ENCODE measurements at places on chromosomes 5 and 9.

GRCh38 chr9:16105168-16106020 is 552.6 kb downstream of the CCDC171 start:
- no peak overlapping the region for H3K4me3 ChIP-seq
- H3K27ac ChIP-seq: no peak overlapping the region
- no peaks in the 10 kb centered on the region for H3K27me3 ChIP-seq
- DNase-seq: no peak
- H3K4me1 ChIP-seq: no peaks in the 10 kb centered on the region

- no peaks in the 10 kb centered on the region for H3K36me3 ChIP-seq
- H3K27ac ChIP-seq: no peak overlapping the region
- no peak for DNase-seq
- H3K4me1 ChIP-seq: peaks cover 7% of the 10 kb centered on the region
- H3K4me3 ChIP-seq: no peak overlapping the region
Measured at GRCh38 chr9:134442085-134442474, 115.8 kb downstream of the RXRA start.

DNA sequence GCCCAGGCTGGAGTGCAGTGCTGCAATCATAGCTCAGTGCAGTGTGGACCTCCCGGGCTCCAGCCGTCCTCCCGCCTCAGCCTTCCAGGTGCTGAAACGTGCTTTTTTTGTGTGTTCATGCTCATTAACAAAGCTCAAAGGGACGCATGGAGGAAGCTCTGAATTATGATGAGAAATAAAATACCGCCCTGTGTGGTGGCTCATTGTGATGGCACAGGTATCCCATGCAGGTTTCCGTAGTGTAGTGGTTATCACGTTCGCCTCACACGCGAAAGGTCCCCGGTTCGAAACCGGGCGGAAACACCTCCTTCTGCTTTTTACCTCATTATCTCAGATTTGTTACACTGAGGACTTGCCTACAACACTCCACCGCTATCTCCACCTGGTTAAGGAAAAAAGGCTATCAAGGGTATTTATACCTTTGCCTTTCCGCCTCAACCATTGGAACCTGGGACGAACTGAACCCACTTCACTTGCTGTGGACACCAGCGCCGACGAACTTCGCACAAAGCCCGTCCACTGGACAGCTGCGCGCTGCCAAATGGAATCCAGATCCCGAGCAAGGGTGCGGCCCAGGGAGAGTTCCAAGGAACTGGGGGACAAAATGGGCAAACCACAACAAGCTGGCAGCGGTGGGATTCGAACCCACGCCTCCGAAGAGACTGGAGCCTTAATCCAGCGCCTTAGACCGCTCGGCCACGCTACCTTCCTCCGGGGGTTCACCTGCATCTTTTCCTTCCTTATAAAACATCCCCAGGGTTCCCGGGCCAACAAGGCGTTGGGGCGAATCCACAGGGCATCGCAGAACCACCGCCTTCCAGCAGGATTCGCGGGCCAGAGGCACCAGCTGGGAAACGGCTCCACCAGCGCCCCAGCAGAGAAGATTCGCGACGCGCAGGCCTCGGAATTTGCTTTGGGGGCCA is 26.3 kb downstream of the OR2V2 start:
- peaks cover 56% of the 10 kb centered on the region for H3K27me3 ChIP-seq
- DNase-seq: peak; percentile 75
- H3K36me3 ChIP-seq: peaks cover 9% of the 10 kb centered on the region
- H3K4me1 ChIP-seq: peaks cover 57% of the 10 kb centered on the region
- H3K27ac ChIP-seq: peak overlapping the region; percentile 99
- peak overlapping the region; percentile 96 for H3K4me3 ChIP-seq

DNA sequence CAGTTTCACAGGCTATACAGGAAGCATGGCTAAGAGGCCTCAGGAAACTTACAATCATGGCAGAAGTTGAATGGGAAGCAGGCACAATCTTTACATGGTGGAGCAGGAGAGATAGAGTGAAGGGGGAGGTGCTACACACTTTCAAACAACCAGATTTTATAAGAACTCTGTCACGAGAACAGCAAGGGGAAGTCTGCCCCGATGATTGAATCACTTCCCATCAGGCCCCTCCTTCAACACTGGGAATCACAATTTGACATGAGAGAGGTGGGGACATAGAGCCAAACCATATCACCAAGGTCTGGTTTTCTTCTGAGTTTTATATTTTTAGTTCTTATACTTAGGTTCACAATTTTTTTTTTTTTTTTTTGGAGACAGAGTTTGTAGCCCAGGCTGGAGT is 16.1 kb downstream of the ZCCHC9 start:
- DNase-seq: no peak
- no peak overlapping the region for H3K27ac ChIP-seq
- H3K4me3 ChIP-seq: no peak overlapping the region
- peaks cover 1% of the 10 kb centered on the region for H3K4me1 ChIP-seq
- no peaks in the 10 kb centered on the region for H3K27me3 ChIP-seq

- H3K27me3 ChIP-seq: no peaks in the 10 kb centered on the region
- peaks cover 34% of the 10 kb centered on the region for H3K4me1 ChIP-seq
- peak overlapping the region; percentile 69 for H3K4me3 ChIP-seq
- peaks cover 3% of the 10 kb centered on the region for H3K36me3 ChIP-seq
- H3K27ac ChIP-seq: peak overlapping the region; percentile 77
- no peak for DNase-seq
Measured at GRCh38 chr5:151238303-151238741, 14.4 kb upstream of the CCDC69 start.

- H3K27me3 ChIP-seq: peaks cover 73% of the 10 kb centered on the region
- H3K4me1 ChIP-seq: no peaks in the 10 kb centered on the region
- no peaks in the 10 kb centered on the region for H3K36me3 ChIP-seq
- no peak overlapping the region for H3K27ac ChIP-seq
- H3K4me3 ChIP-seq: no peak overlapping the region
- DNase-seq: no peak
Measured at GRCh38 chr9:115115117-115115880, 2.7 kb downstream of the TNC start.

DNA sequence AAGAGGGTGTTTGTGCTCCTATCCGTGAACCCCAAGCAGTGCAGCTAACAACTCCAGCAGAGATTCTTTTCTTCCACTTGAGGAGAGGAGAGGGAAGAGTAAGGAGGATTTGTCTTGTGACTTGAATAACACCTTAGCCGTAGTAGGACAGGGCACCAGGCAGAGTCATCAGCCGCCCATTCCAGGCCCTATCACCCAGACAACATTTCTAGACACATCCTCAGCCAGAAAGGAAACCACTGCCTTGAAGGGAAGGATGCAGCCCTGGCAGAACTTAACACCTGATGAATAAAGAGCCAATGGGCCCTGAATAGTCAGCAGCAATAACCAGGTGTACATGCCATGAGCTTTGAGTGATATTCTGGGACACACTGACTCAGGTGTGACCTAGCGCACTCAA is 1013.0 kb upstream of the COX7C start:
- no peaks in the 10 kb centered on the region for H3K27me3 ChIP-seq
- H3K4me3 ChIP-seq: no peak overlapping the region
- no peaks in the 10 kb centered on the region for H3K36me3 ChIP-seq

DNA sequence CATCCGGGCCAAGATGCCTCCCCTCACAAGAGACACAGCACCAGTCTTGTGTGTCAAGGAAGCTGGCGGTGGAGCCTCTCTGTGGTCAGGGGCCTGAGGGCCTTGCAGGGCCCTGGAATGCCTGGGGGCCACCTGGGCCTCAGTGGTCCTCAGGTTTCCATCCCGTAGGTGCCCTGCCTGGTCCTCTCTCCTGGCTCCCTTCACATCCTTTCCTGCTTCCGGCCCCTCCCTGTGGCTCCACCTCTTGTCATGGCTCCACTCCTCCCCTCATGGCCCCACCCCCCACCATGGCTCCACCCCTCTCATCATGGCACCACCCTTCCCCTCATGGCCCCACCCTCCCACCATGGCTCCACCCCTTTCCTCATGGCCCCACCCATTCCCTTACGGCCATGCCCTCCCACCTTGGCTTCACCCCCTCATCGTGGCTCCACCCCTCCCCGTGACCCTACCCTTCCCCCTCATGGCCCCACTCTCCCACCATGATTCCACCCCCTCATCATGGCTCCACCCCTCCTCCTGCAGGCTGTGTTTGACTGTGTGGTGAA is 175.8 kb downstream of the CACNA1B start:
- H3K36me3 ChIP-seq: no peaks in the 10 kb centered on the region
- no peaks in the 10 kb centered on the region for H3K4me1 ChIP-seq
- no peak overlapping the region for H3K4me3 ChIP-seq
- DNase-seq: no peak
- peaks cover 14% of the 10 kb centered on the region for H3K27me3 ChIP-seq

DNA sequence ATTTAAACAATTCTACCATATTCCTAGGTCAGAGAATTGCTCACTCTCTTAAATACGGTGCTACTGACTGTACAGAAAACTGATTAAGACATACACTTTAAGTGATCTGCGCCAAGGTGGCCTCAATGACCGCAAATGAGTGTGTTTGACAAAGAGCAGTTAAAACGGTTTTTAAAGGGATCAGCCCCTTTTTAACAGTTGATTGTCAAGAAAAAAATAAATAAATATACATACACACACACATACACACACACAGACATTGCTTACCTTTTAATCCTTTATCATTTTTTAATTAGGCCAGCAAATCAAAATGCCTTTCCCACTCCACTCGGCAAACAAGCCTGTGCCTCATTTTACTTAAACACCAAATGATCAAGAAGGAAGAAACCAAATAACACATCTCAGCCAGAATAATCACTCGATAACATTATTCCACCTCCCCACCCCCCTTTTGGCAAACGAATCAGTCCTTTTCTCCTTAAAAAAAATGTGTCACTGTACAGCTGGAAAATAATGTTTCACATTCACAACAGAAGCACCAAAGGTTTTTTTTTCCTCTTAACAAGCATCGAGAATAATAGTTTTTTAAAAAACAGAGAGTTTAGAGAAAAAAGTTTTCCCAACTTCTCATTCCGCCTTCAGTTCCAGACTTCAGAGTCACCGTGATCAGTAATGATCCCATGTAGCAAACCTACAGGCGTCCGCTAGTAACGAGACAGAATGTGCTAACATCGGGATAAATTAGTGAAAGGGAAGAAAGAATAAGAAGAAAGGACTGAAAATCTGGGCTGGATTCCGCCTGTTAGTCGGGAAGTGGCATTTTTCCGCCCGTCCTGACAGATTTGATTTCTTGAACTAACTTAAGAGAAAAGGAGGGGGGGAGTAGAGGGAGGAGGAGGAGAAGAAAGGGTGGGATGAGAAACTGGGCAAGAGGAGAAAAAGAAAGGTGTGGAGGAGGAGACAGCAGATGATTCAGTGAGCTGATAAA is at the start of gene ZNF608:
ZNF608 (minus strand) TSS at position 712 of the 988 bp plus-strand sequence. CDS start 1,650 bp downstream, outside the sequence.
- H3K27ac ChIP-seq: no peak within 1 kb of the TSS
- H3K4me3 ChIP-seq: peak within 1 kb of the TSS; percentile 68
- no peaks in the 10 kb centered on the region for H3K36me3 ChIP-seq
- H3K27me3 ChIP-seq: peaks cover 8% of the 10 kb centered on the region

- peak overlapping the region; percentile 75 for H3K27ac ChIP-seq
- peaks cover 10% of the 10 kb centered on the region for H3K4me1 ChIP-seq
- peak; percentile 89 for DNase-seq
Measured at GRCh38 chr5:179559284-179560252, 9.2 kb downstream of the RUFY1 start.

DNA sequence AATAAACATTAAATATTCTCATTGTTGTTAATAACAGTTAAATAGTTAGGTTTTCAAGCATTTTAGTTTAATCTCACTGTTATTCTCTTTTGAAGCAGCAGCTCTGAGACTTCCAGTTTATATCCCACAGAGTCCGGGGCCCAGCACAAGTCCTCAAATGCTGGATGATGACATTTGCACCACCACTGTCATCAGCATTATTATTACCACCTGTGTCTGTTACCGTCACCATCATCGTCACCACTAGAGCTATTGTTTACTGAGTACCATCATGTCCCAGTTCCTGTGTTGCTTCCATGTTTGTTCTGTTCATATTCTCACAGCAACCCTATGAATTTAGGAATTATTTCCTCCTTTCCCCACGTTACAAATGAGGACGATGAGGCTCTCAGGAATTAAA is 169.2 kb upstream of the NR3C1 start:
- no peak overlapping the region for H3K27ac ChIP-seq
- H3K36me3 ChIP-seq: no peaks in the 10 kb centered on the region
- no peaks in the 10 kb centered on the region for H3K27me3 ChIP-seq
- DNase-seq: no peak
- H3K4me1 ChIP-seq: no peaks in the 10 kb centered on the region

DNA sequence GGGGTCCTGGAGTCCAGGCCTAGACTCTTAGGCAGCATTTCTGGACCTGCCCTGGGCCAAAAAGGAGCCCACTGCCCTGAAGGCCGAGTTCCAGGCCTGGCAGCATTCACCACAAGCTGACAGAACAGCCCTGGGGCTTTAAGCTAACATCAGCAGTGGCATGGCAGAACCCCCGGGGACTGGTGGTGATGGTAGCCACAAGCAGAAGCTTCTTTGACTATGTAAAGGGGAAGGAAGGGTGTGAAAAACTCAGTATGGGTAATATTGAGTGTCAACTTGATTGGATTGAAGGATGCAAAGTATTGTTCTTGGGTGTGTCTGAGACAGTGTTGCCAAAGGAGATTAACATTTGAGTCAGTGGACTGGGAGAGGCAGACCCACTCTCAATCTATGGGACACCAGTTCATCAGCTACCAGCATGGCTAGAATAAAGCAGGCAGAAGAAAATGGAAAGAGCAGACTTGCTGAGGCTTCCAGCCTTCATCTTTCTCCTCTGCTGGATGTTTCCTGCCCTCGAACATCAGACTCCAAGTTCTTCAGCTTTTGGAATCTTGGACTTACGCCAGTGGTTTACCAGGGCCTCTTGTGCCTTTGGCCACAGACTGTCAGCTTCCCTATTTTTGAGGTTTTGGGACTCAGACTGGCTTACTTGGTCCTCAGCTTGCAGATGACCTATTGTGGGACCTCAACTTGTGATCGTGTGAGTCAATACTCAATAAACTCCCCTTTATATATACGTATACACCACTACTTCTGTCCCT is 661.0 kb upstream of the C9orf72 start:
- H3K27ac ChIP-seq: no peak overlapping the region
- H3K4me3 ChIP-seq: no peak overlapping the region
- DNase-seq: no peak
- no peaks in the 10 kb centered on the region for H3K36me3 ChIP-seq
- no peaks in the 10 kb centered on the region for H3K4me1 ChIP-seq

DNA sequence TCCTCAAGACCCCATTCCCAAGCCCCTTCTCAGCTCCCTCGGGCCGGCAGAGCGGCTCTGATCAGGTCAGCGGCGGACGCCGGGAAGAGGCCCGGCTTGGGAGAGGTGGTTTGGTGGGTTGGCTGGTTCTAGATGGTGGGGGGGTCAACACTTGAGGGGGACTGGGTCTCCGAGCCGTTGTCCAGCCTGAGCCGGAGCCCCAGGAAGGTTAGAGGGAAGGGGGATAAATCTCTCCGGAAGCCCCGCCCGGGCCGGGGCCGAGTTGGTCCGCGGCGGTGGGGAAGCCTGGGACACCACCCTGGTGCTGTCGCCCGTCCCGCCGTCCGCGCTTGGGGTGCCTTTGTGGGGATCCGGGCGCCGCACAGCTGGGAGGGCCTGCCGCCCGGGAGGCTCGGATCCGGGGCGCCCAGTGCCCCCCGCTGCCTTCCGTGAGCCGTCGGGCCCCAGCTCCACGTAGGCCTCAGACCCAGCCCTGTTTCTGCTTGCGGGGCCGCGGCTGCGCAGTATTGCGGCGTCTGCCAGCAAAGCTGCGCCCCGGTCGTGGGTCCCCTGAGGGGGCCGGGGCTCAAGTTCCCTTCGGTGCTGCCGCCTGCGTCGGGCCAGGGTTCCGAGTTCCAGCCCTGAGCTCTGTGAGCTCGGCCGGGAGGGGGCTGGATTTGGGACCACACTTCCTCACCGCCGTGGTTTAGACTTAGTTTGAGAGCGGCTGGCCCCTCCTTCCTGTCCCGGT is 542 bp upstream of the TRIM52 start:
- H3K27me3 ChIP-seq: no peaks in the 10 kb centered on the region
- H3K36me3 ChIP-seq: peaks cover 31% of the 10 kb centered on the region
- DNase-seq: peak; percentile 77

GRCh38 chr5:130502702-130503101 is 598.4 kb downstream of the CHSY3 start:
- H3K27me3 ChIP-seq: no peaks in the 10 kb centered on the region
- no peaks in the 10 kb centered on the region for H3K36me3 ChIP-seq
- H3K4me1 ChIP-seq: no peaks in the 10 kb centered on the region
- H3K27ac ChIP-seq: no peak overlapping the region
- H3K4me3 ChIP-seq: no peak overlapping the region
- no peak for DNase-seq

Measured in activated naive CD8-positive, alpha-beta T cell treated with anti-CD3 and anti-CD28 coated beads for 36 hours (primary cell).